ENCODE measurements at places on chromosomes 2 and 18.
A peak's percentile ranks its signal among the peaks of the same experiment; 100 is the strongest.

DNA sequence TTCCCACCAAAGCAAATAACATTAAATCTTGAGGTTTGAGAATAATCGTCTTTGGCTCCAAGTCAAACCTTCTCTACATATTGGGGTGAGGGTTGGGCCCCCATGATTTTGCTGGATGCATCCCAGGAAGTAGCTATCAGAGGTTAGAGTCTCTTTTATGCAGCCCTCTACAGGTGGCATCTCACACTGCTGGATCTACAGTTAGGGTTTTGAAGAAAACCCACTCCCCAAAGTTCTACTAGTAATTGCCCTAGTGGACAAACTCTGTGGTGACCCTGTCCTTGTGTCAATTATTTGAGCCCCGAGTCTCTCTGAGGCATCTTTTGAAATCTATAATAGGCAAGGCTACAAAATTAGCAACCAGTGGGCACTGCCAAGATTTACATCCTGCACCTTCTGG is 15.0 kb upstream of the REG1A start:
- no peak for DNase-seq

- no peak for DNase-seq
These were observed 50.4 kb downstream of the SLC35F5 start for GRCh38 chr2:113705982-113706523.

DNA sequence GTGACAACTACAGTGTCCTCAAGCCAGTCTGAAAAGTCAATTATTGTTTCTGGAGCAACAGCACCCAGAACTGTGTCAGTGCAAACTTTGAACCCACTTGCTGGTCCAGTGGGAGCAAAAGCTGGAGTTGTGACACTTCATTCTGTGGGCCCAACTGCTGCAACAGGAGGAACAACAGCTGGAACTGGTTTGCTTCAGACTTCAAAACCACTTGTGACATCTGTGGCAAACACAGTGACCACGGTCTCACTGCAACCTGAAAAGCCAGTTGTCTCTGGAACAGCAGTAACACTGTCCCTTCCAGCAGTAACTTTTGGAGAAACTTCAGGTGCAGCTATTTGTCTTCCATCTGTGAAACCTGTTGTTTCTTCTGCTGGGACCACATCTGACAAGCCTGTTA is 59.8 kb downstream of the TAF4B start:
- DNase-seq: no peak

DNA sequence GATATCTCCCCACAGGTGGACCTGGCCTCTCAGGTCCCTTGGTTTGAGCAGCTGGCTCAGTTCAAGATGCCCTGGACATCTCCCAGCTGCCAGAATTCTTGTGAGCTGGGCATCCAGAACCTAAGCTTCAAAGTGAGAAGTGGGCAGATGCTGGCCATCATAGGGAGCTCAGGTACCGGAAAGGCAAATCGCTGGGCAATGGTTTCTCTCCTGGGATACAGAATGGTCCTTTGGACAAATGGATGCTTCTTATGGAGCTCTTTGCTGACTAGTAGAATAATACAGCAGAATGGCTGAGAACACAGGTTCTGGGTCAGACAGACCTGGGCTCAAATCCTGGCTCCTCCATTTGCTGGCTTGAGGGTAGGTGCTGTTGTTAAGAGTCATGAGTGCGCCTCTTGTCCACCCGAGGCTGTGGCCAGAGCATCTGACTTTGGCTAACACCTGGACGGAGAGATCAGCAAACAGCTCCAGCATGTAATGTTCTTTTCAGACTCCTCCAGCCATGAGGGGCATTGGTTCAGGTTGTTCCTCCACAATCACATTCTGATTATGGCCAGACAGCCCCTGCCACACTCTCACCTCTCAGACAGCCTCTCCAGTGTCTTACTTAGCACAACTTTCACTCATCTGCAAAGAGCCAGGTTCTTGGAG is 7.5 kb downstream of the ABCG8 start:
- DNase-seq: no peak

- DNase-seq: no peak
These were observed 592 bp downstream of the ZNF397 start for GRCh38 chr18:35241448-35241804.

DNA sequence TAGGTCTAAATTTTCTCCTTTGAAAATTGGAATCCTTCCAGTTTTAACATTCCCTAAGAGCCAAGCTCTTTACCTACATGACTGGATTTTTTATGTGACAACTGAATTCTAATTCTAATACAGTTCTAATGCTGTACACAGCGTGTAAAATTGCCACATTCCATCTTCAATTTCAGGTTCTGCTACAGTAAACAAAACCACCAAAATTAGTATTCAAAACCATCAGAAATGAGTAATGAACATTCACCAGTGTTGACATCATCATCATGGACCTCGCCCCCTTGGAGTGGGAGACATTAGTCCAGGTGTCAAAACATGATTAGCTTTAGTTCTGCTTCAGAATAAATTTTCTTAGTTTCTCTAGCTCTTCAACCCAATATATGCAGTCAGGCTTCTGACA is 133.6 kb downstream of the MBD2 start:
- DNase-seq: no peak

GRCh38 chr18:24840640-24841039 is 380.2 kb downstream of the HRH4 start:
- DNase-seq: no peak

DNA sequence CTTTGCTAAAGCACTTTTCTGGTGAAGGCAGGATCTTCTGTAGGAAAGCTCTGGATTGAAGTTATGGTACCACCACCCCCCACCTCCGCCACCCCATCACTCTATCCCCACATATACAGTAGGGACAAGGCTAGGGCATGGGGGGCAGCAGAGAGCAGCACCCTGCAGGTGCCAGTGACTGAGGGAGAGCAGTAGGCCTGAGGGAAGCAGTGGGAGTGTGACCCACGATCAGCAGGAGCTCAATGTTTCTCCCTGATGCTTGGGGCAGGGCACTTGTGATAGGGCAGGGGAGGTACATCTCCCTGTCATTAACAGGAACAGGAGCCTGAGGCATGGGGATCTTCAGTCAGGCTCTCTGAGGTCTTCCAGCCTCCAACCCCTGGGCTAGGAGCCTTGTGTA is 121.6 kb downstream of the ZFP36L2 start:
- DNase-seq: no peak

DNA sequence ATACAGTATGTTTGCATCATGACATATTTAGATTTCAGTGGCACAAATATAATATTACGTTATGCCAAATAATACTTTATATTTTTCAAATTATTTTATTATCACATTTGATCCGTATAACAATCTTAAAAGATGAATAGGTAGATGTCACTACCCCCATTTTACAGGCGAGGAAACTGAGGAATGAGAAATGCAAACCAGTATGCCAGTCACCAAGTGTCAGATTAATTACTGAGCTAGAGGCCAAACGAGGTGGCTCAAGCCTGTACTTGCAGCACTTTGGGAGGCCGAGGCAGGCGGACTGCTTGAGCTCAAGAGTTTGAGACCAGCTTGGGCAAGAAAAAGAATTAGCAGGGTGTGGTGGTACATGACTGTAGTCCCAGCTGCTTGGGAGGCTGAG is 17.4 kb upstream of the YES1 start:
- no peak for DNase-seq

GRCh38 chr2:145622285-145622684 is 1102.4 kb upstream of the ZEB2 start:
- DNase-seq: no peak

- no peak for DNase-seq
These were observed 45.9 kb downstream of the PNO1 start for GRCh38 chr2:68203587-68203986.

- DNase-seq: no peak
These were observed 142.3 kb upstream of the BOD1L2 start for GRCh38 chr18:57004366-57005121.

DNA sequence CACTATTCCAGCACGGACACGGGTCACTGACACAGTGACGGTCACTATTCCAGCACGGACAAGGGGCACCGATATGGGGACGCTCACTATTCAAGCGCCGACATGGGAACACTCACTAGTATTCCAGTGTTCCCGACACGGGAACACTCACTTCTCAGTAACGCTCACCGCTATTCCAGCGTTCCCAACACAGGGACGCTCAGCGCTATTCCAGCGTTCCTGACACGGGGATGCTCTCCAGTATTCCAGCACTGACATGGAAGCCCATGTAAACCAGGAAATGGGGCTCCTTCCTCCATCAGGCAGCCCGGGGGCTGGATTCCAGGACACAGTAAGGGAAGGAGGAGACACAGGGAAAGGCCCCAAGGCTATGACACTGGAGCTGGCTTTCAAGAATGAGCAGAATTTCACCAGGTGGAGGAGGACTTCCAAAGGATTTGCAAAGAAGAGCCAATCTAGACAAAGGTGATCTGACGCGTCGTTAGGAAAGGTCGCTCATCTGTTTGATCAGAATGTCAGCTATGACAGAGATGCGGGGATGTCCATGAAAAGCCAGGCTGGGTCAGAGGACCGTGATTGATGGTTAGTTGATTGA is 196.1 kb downstream of the EIPR1 start:
- DNase-seq: no peak

- no peak for DNase-seq
These were observed 66.9 kb downstream of the HPCAL1 start for GRCh38 chr2:10369269-10370255.

- no peak for DNase-seq
These were observed 5.7 kb downstream of the CPS1 start for GRCh38 chr2:210562091-210562490.

- no peak for DNase-seq
These were observed 35.8 kb downstream of the SH3RF3 start for GRCh38 chr2:109164739-109165221.

DNA sequence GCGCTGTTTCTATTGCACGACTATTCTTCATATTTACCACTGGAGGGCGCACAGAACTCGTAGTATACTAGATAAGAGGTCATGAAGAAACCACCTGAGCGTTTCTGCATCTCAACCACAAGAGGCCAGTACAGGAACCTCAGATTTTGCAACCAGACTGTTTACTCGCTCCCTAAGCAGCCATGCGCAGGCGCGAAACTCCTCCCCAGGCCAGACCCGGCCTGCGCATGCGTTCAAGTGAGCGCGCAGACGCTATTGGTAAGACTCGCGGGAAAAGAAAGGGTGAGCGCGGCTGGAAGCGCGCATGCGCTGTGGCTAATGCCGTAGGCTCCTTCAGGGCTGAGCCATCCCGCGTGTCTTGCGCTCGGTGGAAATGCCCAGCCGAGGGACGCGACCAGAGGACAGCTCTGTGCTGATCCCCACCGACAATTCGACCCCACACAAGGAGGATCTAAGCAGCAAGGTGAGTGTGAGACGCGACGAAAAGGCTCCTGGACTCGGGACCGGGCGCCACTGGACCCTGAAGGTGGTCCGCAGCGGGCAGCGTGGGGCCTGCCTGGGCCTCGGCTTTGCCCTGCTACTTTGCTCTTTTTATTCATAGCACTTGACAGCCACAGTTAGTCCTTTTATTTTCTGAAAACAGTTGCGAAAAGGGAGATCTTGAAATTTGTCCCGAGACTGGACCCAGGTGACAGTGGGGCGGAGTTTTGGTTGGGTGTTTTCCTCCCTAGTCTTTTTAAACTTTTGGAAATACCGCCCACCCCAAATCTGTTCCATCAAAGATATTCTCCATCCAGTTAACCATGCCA is at the start of gene ASNSD1:
ASNSD1 (plus strand) TSS at position 312 of the 809 bp plus-strand sequence. CDS start 4,674 bp downstream, outside the sequence.
- DNase-seq: peak; percentile 98

GRCh38 chr18:766550-766860 is 45.5 kb downstream of the YES1 start:
- DNase-seq: no peak

GRCh38 chr18:46528037-46528436 is 129.0 kb downstream of the LOXHD1 start:
- DNase-seq: no peak

DNA sequence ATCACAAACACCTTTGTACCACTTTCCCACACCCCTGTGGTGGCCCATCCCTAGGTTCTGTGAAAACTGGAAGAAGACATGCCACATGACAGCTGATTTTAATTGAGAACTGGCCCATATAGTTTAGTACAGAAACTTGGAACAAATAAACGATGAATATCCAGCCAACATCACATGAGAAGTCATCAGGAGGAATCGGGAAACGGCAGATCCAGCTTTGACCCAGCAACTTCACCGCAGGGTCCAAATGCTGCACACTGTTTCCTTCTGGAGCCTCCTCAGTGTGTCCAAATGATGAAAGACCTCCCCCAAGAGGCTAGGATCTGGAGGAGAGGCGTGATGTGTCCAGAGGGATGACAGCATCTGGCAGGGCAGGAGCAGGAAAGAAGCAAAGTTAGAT is 75.5 kb downstream of the COPS8 start:
- no peak for DNase-seq

DNA sequence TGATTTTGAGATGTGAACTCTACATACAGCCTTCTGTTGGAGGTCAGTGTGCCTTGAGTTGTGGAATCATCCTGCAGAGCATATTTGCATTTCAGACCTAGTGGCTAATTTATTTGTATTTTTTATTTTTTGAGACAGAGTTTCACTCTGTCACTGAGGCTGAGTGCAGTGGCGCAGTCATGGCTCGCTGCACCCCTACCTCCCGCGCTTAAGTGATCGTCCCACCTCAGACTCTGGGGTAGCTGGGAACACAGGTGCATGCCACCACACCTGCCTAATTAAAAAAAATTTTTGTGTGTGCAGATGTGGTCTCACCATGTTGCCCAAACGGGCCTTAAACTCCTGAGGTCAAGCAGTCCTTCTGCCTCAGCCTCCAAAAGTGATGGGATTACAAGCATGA is 104.4 kb downstream of the ASXL3 start:
- DNase-seq: no peak

- no peak for DNase-seq
These were observed 232.7 kb upstream of the MAP2 start for GRCh38 chr2:209191139-209191538.

DNA sequence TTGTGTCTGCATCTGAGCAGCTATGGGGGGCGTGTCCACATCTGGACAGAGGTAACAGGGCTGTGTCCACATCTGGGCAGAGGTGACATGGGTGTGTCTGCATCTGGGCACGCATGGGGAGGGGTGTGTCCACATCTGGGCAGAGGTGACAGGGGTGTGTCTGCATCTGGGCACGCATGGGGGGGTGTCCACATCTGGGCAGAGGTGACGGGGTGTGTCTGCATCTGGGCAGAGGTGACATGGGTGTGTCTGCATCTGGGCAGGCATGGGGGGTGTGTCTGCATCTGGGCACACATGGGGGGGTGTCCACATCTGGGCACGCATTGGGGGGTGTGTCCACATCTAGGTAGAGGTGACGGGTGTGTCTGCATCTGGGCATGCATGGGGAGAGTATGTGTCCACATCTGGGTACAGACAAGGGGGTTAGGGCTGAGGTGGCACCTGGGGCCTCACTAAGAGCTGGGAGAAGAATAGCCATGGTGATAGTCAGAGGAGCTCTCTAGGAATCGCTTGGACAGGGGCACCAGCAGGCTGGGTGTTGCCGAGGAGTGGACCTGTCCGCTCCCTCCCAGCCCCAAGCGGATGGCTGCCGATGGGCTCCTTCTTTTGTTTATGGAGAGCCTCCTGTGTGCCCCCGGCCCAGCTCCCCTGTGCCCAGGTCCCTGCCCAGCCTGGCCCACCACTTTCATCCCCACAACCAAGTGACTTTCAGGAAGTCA is 177.8 kb downstream of the EIPR1 start:
- no peak for DNase-seq

Data from stimulated activated naive CD8-positive, alpha-beta T cell treated with anti-CD3 and anti-CD28 coated beads, Interleukin-15, amount 100 ng/mL, for 72 hours (primary cell).